Stimulated activated CD4-positive, alpha-beta T cell treated with anti-CD3 and anti-CD28 coated beads, Interleukin-12 subunit alpha, Interleukin-12 subunit beta, amount 100 ng/mL, for 48 hours (primary cell): ENCODE measurements at places on chromosomes 7 and 10.

DNA sequence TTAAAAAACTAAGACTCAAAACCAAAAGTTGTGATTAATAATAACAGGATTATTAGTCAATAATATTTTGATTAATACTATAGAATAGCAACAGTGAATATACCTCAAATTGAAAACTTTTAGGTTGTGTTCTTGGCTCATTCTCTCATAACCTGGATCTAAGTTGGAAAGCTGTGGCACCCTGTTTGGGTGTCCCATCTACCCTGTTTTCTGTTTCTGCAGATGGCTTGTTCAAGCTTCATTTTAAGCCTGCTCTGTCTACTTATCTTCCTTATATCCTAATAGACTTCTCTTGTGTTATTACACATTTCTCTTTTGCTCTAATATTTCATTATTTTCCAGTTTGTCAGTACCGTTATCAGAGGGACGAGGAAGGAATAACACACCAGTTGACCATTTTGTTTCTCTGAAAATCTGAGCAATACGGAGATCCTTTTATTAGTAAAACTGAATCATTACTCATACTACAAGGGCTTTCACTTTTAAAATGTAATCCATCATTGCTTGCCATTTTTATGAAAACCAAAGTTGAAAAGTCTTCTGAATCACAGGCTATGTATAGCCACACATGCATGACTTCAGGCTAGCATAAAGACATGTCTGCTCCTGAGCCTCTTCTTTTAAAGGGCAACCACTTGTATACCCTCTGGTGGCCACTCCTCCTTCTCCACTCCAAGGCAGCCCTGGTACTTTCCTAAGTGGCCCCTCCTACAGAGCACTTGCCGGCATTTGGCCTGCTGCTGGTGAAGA, 22.3 kb downstream of the COX15 start:
- no peak for DNase-seq

DNA sequence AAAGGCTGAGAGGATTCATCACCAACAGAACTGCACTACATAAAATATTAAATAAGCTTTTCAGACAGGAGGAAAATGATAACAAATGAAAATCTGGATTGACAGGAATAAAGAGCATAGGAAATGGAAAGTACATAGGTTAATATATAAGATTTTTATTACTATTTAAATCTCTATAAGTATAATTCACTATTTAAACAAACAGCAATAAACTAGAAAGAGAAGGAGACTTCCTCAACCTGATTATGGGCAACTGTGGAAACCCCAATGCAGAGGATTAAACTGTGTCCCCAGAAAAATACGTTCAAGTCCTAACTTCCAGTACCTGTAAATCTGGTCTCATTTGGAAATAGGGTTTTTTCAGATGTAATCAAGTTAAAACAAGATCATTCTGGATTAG, 14.8 kb upstream of the ASL start:
- no peak for DNase-seq

- no peak for DNase-seq
Measured at GRCh38 chr7:19705663-19706062, 3.2 kb downstream of the POLR1F start.

DNA sequence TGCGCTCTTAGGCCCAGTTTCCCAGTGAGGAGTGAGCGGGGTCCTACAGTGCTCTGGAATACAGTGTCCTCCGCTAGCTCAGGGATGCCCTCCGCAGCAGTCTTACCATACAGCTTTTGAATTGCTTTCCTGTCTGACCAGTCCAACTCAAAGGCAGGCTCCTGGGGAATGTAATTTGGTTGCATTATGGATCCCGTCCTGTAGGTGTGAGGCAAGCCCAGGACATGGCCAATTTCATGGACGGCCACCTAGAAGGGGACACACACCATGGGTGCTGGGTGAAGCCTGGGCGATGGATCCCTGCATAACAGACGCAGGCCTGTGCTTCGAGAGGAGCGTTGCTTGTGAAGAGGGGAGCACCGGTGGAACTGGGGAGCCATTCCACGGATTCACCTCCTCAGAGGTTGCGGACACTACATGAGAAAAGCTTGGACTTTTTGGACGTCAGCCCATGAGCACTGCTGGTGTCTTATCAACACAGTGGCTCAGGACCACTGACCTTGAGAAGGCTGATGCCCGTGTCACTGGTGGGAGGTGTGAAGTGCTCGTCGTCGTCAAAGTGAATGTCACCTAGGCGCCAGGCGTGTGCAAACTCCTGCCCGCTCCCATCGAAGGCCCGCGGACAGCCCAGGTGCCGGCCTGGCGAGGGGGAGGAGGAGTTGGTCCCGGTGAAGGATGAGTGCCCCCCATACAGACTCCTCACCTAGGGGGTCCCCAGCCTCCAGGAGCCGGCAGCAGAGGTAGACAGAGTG, 3.3 kb downstream of the MMP21 start:
- DNase-seq = no peak

- no peak for DNase-seq
Measured at GRCh38 chr10:27276581-27276980, 36.0 kb upstream of the ACBD5 start.

DNA sequence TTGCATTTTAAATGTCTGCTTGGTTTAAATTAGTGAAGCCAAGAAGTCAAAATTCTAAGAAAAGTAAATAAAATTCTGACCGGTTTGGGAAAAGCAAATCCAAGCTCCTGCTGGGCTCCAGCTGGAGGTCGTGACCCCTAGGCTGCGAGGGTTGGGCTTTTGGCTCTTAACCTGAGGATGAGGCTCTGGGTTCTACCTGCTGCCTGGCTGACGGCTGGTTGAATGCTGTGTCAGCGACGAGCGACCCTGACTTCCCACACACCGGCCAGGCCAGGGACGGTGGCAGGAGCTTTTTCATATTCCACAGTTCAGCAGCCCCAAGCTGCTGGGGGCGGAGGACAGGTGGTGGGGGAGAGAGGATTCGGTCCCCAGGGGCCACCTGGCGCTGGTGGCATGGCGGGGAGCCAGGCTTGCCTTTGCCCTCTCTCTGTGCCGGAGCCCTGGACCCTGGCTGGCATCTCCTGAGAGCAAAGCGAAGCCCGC, 843 bp upstream of the PLPP4 start:
- DNase-seq = no peak

DNA sequence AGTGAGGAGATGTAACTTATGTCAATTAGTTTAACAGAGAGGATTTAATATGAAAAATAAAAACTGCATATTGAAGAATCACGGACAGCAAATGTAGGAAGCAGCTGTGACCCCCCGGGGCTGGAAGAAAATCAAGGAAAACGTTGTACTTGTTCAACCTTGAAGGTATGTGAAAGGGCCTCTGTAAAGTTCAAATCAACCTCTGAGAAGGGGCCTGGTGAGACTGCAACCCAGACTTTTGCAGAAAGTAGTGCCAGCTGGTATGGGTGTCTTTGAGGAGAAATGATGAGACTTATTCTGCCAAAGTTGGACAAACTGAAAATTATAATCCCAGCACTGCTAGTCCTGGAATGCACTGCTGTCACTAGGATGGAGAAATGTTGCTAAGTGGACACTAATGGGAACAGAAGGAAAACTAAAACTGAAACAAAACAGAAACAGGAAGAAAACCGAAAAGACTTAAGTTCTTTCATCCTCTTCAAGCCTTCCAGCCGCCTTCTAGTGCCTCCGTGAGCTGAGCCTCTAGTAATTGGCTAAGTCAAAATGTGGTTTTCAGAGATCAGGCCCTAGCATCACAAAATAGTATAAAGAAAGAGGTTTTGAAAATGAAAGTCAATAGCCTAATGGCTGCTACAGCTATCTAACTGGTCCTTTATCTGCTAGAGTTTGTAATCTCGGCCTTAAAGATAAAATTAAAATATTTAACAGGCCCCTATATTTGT, 253.7 kb upstream of the SORCS1 start:
- no peak for DNase-seq

- DNase-seq = no peak
Measured at GRCh38 chr10:69567920-69568319, 5.3 kb downstream of the NEUROG3 start.

DNA sequence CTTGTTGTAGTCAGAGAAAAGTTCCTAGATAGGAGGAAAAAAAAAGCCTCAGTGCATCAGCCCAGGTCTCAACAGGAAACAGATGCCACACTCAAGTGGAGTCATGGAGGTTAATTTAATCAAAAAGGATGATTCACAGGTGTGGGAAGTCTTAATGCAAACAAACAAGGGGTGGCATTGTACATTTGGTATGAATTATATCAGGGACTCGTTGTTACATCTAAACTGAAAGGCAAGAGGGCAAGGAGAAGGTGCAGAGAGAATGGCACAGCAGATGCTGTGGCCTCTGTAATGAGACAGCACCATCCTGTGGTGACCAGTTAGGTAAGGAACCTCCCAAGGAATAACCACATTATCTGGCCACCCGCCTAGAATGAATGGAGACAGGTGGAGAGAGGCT, 133.7 kb downstream of the PTPRZ1 start:
- no peak for DNase-seq

DNA sequence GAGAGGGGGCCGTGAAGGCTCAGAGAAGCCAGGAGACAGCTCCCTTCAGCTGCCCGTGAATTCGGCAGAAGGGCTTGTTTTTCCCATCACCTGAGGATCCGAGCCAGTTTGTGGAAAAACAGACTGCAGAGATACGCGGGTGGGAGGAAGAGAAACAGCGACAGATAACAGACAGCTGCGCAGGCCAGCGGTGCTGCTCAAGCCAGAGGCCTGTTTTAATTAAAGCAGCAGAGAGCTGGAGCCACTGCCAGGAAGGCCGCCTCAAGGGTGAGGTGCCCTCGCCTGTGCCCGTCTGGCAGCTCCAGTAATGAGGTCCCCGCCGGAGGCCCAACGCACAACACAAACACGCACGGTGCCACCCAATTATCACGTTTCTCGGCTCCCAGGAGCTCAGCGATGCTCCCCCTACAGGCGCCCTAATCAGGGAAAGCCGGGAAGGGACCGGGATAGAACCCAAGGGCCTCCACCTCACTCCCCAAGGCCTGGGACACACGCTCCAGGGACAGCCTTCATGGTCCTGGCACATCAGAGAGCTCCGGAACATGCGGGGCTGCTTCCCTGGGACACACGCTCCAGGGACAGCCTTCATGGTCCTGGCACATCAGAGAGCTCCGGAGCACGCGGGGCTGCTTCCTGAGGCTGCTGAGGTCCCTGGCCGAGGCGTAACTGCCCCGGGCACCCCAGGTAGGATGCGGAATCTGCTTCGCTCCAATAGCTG, 60.6 kb upstream of the DNAAF5 start:
- DNase-seq = no peak

GRCh38 chr7:108211382-108212201, 81.4 kb upstream of the LAMB4 start:
- no peak for DNase-seq

DNA sequence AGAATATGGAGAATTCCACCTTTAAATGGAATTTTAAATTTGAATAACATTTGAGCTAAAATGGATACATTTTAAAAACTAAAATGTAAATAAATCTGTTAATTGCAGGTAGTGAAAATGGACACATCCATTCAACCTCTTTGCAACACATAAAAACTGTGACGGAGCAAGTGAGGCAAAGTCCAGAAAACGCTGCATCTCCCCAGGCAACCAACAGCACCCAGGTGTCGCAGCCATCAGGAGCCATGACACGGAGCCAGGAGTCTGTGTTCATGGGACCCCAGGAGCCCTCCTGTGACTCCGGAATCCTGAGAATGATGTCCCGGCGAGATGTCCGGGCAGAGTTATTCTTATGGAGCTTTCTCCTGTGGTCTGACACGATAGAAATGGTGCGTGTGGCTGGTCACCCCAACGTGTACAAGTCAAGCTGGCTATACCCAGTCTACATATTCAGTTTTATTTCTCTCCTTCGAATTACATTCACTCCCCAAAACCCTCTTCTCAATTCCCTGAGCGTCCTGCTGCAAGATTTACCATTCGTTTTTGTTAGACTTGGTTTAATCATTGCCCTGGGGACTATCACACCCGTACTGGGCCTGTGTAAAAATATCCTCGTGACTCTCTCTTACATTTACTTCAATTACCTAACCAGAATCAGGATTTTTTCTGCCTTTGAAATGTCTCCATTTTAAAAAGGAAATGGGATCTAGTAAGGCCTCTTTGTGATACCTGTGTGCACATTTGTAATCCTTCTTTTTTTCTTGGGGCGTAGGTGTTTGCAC, 13.1 kb upstream of the MRC1 start:
- no peak for DNase-seq

DNA sequence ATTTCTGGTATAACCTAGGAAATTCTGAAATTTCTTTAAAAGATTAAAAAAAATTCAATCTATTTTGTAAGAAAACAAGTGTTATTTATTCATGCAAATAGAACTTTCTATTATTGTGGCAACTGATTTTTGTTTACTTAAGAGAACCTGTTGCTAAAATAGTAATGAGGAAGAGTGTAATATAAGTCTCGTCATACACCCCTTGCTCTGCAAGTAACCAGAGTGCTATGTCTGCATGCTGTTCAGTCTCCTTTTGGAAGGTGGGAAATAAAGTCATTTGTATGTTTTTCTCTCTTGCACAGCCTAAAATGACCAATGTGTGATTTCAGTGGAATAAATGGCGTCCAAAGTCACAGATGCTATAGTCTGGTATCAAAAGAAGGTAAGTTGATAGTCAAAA, 41.3 kb downstream of the PHTF2 start:
- DNase-seq = no peak

- DNase-seq = no peak
Measured at GRCh38 chr7:74275401-74275881, 13.8 kb upstream of the CLIP2 start.

- DNase-seq = no peak
Measured at GRCh38 chr10:122478971-122479370, 17.6 kb downstream of the HTRA1 start.

DNA sequence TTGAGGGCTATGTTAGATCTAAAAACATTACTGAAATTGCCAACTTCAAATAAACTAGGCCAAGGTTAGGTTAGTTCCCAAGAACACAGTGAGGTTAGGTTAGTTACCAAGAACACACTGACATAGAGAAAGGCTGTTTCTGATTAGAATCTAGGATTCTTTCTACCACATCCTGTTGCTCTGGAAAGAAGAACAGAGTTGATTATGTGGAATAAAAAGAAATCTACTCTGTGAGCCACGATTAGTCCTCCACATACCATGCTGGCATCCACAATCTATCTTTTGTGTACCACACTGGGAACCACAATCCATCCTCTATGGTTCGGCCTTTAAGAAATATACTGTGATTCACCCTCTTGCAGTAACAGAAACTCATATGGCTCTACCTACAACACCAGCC, 91.4 kb downstream of the LRRTM3 start:
- no peak for DNase-seq

DNA sequence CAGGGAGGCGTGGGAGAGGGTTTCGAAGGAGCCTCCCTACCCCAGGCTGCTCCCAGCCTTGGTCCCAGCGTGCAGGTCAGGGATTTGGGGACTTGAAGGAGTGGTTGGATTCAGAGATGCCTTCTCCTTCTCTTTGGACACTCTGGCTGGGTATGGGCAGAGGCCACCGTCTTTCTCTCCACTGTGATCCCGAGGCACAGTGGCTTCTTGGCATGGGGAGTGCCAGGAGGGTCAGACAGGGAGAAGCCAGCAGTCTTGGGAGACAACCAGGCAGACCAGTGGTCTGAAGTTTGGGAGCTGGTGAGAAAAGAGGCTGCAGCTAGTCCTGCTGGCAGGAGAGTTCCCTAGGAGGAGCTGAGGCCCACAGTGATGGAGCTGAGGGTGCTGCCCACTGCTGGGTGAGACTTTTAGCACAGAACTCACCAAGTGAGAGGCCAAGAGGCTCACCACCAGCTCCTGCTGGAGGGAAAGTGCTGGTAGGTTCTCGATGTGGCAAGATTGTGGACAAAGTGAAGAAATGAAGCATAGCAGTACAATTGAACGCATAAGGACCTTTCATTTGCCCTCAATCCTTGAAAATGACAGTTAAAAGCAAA, 35.2 kb upstream of the WDFY4 start:
- no peak for DNase-seq

GRCh38 chr7:26930201-26930600, 65.8 kb upstream of the SKAP2 start:
- no peak for DNase-seq
